ENCODE measurements at places on chromosomes 3 and 15. TPM values are rescaled to one million over a fixed set of nuclear protein-coding genes. Genes with fewer than 3 reads are reported as not detected.

FOXB1 gene
- 1.2 TPM for total RNA-seq

CLDN16 gene
- total RNA-seq, result 0.24 TPM

TM4SF18 gene
- 3.9 TPM for total RNA-seq

MCTP2 gene
- total RNA-seq, result 122 TPM

ECE2 gene
- total RNA-seq, result not detected

HTR3E gene
- 0.72 TPM for total RNA-seq

DNA sequence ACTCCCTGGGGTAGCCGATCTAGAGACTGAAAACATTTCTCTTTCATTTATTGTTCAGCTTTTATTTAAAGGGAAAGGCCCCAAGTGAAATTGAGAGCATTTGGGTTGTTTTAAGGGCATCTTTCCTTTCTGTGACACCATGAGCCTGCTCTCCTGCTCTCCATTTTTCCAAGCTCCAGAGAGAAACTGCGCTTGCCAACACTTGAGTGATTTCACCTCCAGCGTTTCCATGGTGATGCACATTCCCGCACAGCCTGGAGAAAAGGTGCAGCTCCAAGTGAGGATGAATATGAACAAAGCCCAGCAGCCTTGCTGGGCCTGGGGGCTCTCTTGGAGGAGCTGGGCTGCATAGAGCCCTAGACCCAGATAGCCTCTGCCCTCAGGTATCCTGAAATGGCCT is 159.2 kb upstream of the PPP2R3A start:
- DNase-seq, result no peak

- DNase-seq, result no peak
Measured at GRCh38 chr3:18489939-18490338, 64.8 kb upstream of the SATB1 start.

DNA sequence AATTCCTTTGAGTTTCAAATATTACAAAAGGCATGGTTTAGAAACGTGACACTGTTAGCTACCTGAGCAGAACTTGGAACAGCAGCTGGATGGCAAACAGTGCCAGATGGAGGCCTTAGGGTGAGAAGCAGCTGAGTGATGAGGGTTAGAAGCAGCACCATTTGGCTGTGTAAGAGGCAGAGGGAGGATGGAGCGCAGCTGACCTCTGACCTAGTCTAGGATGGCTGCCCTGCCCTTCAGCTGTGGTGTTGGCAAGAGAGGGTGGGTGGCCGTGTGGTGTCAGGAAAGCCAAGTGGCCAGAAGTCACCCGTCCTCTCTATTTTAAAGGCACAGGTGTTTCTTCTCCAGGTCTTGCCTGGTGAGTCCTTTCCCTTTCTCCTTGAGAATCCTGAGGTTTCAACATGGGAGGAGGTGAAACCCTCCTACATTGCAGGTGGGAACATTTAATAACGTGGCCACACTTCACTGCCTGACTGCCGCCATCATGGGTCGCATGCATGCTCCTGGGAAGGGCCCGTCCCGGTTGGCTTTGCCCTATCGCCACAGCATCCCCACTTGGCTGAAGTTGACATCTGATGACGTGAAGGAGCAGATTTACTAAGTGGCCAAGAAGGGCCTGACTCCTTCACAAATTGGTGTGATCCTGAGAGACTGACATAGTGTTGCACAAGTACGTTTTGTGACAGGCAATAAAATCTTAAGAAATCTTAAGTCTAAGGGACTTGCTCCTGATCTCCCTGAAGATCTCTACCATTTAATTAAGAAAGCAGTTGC is 17.6 kb downstream of the BCL2L10 start:
- no peak for DNase-seq

DNA sequence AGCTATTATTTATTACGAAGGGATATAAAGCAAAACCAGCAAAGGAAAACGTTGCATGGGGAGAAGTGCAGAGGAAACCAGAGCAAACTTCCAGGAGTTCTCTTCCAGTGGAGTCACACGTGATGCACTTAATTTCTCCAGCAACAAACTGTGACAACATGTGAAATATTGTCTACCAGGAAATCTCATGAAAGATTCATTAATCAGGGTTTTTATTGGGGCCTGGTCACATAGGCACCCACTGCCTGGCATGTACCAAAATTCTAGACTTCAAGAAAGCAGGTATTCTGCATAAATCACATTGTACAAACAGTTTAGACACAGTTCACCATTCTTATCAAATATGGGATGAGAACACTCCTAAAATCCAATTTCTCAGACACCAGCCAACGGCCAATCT is 5.4 kb upstream of the TFG start:
- DNase-seq, result no peak

GRCh38 chr3:153215966-153216365 is 53.9 kb downstream of the RAP2B start:
- DNase-seq, result peak; percentile 54

GRCh38 chr15:59111251-59111650 is 6.3 kb downstream of the CCNB2 start:
- no peak for DNase-seq

DNA sequence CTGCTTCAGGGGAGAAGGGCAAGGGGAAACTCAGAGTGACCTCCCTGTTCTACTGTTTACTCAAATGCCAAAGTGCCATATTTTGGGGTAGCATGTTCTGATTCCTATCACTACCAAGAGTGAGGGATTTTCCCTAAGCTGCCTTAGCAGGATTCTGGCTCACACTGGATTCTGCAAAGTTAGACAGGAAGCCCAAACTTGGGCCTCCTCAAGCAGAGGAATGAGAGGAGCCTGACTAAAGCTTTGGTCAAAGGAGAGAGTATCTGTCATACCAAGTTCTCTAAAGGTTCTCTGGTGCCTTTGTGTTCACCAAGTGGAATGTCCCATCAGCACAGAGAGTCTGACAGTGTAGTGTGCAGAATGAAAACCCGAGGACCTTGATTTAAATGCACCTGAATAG is 8.8 kb upstream of the RARB start:
- DNase-seq, result peak; percentile 65

DNA sequence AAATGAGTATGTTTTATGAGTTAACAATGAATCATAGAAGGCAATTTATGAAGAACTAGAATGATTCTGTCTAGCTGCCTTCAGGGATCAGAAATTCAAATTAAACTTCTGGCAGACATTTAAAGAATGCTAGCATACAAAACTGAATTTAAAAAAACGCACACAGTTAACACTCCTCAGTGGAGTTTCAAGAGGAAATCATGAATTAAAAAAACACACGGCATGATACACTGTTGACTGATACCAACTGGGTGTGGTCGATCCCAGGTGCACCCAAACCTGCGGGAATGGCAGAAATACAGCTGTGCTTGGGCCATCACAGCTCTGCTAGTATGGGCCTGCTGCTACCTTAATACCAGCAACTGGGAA is 526.0 kb downstream of the FOXP1 start:
- DNase-seq, result no peak

DNA sequence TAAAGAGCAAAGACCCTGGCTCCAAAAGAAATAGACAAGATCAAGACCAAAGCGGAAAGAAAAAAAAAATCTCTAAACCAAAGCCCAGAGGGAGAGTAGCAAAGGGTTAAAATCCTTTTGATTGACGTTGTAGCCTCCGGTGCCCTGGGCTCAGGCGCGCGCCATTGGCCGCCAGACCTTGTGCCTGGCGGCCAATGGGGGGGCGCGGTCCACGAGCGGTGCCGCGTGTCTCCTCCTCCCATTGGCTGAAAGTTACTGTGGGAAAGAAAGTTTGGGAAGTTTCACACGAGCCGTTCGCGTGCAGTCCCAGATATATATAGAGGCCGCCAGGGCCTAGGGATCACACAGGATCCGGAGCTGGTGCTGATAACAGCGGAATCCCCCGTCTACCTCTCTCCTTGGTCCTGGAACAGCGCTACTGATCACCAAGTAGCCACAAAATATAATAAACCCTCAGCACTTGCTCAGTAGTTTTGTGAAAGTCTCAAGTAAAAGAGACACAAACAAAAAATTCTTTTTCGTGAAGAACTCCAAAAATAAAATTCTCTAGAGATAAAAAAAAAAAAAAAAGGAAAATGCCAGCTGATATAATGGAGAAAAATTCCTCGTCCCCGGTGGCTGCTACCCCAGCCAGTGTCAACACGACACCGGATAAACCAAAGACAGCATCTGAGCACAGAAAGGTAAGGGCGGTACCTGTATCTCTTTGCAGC is at the start of gene HES1:
TSS of gene HES1 (plus strand) at position 343 of the 713 bp plus-strand sequence. CDS start at position 576, 233 bp downstream.
- DNase-seq, result peak; percentile 97

- peak; percentile 60 for DNase-seq
Measured at GRCh38 chr3:32421991-32422859, 30.6 kb downstream of the CMTM7 start.

- no peak for DNase-seq
Measured at GRCh38 chr15:58306591-58307312, 125.0 kb upstream of the LIPC start.

- DNase-seq, result no peak
Measured at GRCh38 chr15:47586653-47587224, 130.6 kb upstream of the SEMA6D start.

DNA sequence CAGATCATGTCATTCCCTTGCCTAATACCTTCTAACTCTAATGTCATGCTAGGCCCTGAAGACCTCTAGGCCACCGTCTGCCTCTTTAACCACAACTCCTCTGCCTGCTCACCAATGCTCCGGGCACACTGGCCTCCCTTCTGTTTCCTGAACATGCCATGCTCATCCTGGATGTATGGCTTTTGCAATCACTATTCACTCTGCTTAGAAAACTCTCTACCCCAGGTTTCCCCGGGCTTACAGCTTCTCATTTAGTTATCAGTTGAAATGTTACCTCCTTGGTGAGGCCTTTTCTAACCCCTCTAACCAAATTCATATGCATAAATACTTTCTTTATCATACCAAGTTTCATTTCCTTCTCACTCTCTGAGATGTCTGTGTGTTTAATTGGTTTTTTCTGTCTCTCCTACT is 727.8 kb upstream of the CFAP20DC start:
- no peak for DNase-seq

GRCh38 chr3:58336135-58336882 is 3.6 kb downstream of the PXK start:
- no peak for DNase-seq

DNA sequence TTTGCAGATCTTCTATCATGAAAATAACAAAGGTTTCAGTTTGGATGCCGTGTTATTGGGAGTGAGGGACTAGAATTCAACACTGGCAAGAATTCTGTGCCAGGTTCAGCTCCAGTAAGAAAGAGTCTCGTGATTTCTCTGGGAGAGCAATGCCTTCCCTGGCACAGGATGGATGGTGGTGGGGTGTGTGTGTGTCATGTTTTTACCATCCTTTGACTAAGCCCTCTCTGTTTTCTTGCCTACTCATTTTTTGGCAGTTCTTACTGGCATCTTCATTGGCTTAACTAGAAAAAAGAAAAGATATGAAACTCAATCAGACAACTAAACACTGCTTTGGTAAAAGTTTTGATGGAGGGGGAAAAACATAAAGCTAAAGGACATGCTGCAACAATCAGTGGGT is 86.6 kb downstream of the FMN1 start:
- no peak for DNase-seq

- no peak for DNase-seq
Measured at GRCh38 chr3:116561529-116561928, 116.2 kb upstream of the LSAMP start.

DNA sequence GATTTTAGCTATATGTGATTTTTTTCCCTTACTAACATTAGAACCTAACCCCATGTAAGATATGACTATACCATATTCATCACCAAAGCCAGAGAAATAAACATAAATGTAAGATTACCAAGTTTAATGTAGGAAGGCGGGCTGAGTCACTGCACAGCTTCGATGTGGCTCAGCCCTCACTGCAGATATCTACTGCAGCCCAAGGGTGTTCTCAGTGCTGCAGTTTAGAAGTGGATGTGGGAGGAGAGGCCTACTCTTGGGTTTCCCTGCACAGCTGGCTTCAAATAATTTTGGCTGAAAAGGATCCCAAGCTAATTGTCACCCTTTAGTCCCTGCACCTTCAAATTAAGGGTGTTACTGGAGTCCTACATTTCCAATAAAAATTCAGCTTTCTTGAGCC is 9.3 kb downstream of the ARPP19 start:
- no peak for DNase-seq

- peak; percentile 2 for DNase-seq
Measured at GRCh38 chr3:192063570-192063969, 602.6 kb downstream of the PYDC2 start.

DNA sequence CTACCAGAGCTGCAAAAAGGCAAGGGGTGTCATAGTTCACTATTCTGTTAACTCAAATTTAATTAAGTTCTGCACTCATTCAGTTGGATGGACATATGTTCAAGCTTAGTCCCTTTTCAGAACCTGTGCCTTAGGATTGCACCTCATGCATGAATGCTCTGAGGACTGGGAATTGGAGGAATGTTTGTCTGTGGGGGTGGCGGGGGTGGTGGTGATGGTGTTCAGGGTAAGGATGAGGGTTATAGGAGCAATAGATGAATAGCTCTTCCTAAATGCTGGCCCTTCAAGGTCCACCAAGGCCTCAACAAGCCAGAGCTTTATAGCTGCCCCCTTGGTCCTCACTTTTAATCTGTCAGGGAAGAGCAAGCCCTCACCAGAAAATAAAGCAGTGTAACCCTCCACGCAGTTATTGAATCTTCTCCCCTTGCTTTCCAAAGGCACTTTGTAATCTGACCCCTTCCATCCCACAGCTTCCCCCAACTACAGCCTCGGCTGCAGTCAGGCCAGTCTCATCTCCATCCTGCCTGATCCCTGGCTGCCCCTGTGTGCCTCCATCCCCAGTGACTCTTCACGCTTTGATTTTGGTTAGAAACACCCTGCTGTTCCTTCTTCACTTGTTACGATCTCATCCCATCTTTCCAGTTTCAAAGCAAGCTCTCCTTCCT is 221.6 kb upstream of the LMCD1 start:
- no peak for DNase-seq

DNA sequence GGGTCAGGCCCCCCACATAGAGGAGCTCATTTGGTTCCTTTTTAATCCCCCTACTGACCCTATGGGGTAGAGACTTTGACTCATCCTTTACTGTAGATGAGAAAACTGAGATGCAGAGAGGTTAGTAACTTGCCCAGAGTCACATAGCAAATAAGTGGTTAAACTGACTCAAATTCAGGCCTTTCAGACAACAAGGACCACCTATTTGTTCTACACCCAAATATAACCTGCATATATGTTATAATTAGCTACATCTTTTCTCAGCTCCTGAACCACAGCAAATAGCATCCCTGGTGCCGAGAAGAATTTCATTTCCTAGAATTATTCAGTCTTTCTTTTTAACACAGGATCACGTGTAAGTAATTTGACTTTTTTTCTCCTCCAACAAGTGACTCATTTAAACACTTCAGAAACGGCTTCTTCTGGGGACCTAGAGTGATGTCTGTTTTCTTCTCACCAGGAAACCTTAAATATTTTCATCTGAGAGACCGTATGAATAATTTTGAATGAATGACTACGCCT is 57.4 kb downstream of the MGLL start:
- DNase-seq, result no peak

DNA sequence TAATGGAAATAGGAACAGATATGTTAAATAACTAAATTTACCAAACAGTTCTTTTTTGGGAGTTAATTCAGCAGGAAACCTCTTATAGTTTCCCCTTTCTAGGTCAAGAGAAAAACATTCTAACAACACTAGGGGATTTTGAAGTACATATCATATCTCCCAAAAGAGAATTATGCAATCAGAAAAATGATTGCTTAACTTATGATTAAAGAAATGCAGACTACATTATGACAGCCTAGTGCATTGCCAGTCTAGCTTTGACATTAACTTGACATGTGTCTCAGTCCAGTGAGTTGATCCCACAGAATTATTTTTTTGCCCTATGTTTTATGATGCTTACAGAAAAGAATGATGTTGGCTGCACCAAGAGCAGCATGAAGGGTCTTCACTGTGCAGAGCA is 31.7 kb upstream of the NPHP3 start:
- DNase-seq, result peak; percentile 33
